SJCRH30 (cell line): ENCODE measurements at places on chromosomes 7 and 10.

GRCh38 chr10:71076473-71077142, 135.8 kb upstream of the UNC5B start:
- H3K27me3 ChIP-seq: no peaks in the 10 kb centered on the region
- no peaks in the 10 kb centered on the region for H3K4me1 ChIP-seq
- no peak overlapping the region for H3K4me3 ChIP-seq
- H3K27ac ChIP-seq: no peak overlapping the region
- H3K36me3 ChIP-seq: no peaks in the 10 kb centered on the region
- DNase-seq: no peak

GRCh38 chr10:69048103-69048502, 39.8 kb upstream of the SRGN start:
- H3K27ac ChIP-seq: no peak overlapping the region
- peak; percentile 84 for DNase-seq
- no peaks in the 10 kb centered on the region for H3K36me3 ChIP-seq
- H3K4me1 ChIP-seq: peaks cover 6% of the 10 kb centered on the region; the same call in 1 of the 2 replicates
- H3K4me3 ChIP-seq: no peak overlapping the region
- H3K27me3 ChIP-seq: no peaks in the 10 kb centered on the region

- H3K36me3 ChIP-seq: no peaks in the 10 kb centered on the region
- H3K27ac ChIP-seq: no peak overlapping the region
- no peaks in the 10 kb centered on the region for H3K4me1 ChIP-seq
- no peak overlapping the region for H3K4me3 ChIP-seq
These were observed 191.4 kb downstream of the AGMO start for GRCh38 chr7:15370441-15370840.

GRCh38 chr10:43351301-43351700, 20.1 kb upstream of the FXYD4 start:
- no peak overlapping the region for H3K27ac ChIP-seq
- H3K4me3 ChIP-seq: no peak overlapping the region
- no peaks in the 10 kb centered on the region for H3K4me1 ChIP-seq
- no peaks in the 10 kb centered on the region for H3K36me3 ChIP-seq

- H3K4me3 ChIP-seq: no peak overlapping the region
- H3K36me3 ChIP-seq: no peaks in the 10 kb centered on the region
- H3K27ac ChIP-seq: no peak overlapping the region
- no peak for DNase-seq
- no peaks in the 10 kb centered on the region for H3K27me3 ChIP-seq
These were observed 275.9 kb downstream of the MAD1L1 start for GRCh38 chr7:1956611-1957470.

- H3K27ac ChIP-seq: peak overlapping the region; percentile 68; the same call in 1 of the 2 replicates
- peaks cover 17% of the 10 kb centered on the region for H3K36me3 ChIP-seq
- H3K27me3 ChIP-seq: no peaks in the 10 kb centered on the region
- H3K4me3 ChIP-seq: peak overlapping the region; percentile 87
- DNase-seq: no peak
These were observed 1.1 kb downstream of the GGCT start for GRCh38 chr7:30503274-30504212.

DNA sequence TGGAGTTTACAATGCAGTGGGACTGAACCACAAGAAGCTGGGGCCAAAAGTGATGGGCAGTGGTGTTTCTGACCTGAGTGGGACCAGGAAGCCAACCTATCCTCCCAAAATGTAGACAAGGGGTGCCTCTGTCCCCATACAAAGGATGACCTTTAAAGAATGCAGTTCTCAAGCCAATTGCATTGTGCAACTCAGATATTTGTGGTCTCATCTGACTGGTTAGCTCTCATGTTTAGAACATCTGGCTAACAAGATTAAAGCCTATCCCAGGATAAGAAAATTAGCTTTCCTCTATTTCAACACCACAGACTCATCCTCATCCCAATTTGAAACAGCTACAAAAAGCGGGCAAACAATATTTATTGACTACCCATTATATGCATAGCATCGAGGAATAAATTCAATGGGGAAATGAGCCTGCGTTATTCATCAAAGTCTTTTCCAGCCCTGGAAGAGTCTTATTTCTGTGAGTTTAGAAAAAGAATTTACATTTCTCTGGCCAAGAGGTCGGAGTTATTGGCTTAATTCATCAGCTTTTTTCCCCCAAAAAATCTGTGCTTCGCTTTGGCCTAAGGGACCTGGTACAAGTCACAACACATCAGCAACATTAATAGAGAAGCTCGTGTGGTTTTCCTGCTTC, 26.7 kb downstream of the ELMO1 start:
- no peaks in the 10 kb centered on the region; the same call in none of the 2 replicates for H3K36me3 ChIP-seq
- H3K27me3 ChIP-seq: no peaks in the 10 kb centered on the region
- no peak overlapping the region for H3K4me3 ChIP-seq
- no peak overlapping the region for H3K27ac ChIP-seq
- no peak for DNase-seq

DNA sequence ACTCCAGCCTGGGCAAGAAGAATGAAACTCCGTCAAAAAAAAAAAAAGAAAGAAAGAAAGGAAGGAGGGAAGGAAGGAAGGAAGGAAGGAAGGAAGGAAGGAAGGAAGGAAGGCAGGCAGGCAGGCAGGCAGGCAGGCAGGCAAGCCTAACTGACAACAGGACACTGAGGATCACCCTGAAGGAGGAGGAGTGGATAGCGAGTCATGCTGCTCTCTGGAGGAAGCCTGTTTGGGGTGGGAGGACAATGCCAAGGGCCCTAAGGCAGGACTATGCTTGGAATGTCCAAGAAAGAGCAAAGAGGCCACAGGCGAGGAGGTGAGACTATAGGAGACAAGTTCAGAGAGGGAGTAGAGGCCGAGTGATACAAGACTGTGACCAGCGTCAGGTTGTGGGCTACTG, 107.0 kb upstream of the PARD3 start:
- no peak for DNase-seq
- H3K4me1 ChIP-seq: peaks cover 9% of the 10 kb centered on the region
- no peaks in the 10 kb centered on the region for H3K27me3 ChIP-seq

DNA sequence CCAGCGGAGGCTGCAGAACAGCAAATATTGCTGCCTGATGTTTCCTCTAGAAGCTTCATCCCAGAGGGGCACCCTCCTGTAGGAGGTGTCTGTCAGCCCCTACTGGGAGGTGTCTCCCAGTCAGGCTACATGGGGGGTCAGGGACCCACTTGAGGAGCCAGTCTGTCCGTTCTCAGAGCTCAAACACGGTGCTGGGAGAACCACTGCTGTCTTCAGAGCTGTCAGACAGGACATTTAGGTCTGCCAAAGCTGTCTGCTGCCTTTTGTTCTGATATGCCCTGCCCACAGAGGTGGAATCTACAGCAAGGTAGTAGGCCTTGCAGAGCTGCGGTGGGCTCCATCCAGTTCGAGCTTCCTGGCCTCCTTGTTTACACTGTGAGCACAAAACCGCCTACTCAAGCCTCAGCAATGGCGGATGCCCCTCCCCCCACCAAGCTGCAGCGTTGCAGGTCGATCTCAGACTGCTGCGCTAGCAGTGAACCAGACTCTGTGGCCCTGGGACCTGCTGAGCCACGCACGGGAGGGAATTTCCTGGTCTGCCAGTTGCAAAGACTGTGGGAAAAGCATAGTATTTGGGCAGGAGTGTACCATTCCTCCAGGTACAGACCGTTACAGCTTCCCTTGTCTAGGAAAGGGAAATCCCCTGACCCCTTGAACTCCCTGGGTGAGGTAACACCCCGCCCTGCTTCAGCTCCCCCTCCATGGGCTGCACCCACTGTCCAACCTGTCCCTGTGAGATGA, 17.7 kb upstream of the MINDY3 start:
- no peaks in the 10 kb centered on the region for H3K4me1 ChIP-seq
- H3K36me3 ChIP-seq: no peaks in the 10 kb centered on the region
- no peak overlapping the region for H3K27ac ChIP-seq
- no peaks in the 10 kb centered on the region for H3K27me3 ChIP-seq

DNA sequence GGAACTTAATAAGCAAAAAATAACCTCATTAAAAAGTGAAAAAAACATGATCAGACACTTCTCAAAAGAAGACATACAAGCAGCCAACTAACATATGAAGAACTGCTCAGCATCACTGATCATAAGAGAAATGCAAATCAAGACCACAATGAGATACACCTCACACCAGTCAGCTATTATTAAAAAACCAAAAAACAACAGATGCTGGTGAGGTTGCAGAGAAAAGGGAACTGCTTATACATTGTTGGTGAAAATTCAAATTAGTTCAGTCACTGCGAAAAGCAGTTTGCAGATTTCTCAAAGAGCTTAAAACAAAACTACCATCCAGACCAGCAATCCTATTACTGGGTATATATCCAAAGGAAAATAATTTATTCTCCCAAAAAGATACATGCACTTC, 513.3 kb downstream of the MDFIC start:
- H3K4me3 ChIP-seq: no peak overlapping the region
- no peaks in the 10 kb centered on the region for H3K36me3 ChIP-seq
- DNase-seq: no peak
- H3K4me1 ChIP-seq: no peaks in the 10 kb centered on the region

DNA sequence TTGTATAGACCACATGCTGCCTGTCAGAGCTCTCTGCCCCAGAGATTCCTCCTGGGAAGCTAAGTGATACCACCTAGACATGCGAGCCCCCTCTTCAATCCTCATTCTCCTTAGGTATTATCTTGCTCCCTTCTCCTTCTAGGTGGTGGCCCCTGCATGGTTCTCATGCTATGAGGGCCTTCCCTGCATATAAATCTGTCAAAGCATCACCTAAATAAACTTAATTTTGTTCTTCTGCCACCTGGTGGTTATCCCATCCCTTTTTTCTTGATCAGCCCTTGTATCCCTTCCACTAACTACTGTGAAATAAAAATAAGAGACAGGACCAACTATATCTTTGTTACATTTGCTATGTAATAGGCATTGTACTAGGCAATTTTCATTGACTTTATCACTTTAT, 242.1 kb downstream of the CDC14C start:
- H3K4me3 ChIP-seq: no peak overlapping the region
- no peaks in the 10 kb centered on the region for H3K36me3 ChIP-seq
- peaks cover 5% of the 10 kb centered on the region; the same call in 1 of the 2 replicates for H3K27me3 ChIP-seq

DNA sequence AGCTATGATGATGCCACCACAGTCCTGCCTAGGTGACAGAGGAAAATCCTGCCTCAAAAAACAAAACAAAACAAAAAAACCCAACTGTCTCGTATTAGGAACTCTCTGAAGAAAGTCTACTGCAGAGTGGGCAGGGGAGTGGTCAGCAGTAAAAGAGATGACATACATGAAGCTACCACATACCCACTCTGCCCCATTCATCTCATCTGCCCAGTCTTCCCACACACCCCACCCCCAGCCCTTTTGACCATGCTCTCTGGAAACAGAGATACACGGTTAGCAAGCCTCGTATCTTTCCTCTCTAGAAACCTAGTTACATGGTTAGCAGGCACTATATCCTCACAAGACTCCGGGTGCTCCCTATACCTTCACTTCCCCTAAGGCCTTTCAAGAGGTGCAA, 8.3 kb downstream of the SLC37A3 start:
- no peaks in the 10 kb centered on the region for H3K36me3 ChIP-seq
- DNase-seq: no peak
- no peak overlapping the region for H3K4me3 ChIP-seq
- H3K27me3 ChIP-seq: no peaks in the 10 kb centered on the region

- H3K36me3 ChIP-seq: peaks cover 53% of the 10 kb centered on the region
- no peak overlapping the region for H3K27ac ChIP-seq
- DNase-seq: no peak
- H3K4me1 ChIP-seq: no peaks in the 10 kb centered on the region
- no peaks in the 10 kb centered on the region for H3K27me3 ChIP-seq
These were observed 24.0 kb downstream of the TMEM209 start for GRCh38 chr7:130181263-130181605.

- H3K4me3 ChIP-seq: no peak overlapping the region
- no peaks in the 10 kb centered on the region for H3K36me3 ChIP-seq
- H3K27ac ChIP-seq: no peak overlapping the region
- no peaks in the 10 kb centered on the region for H3K4me1 ChIP-seq
- DNase-seq: no peak
These were observed 4.2 kb downstream of the VSTM2A start for GRCh38 chr7:54546081-54546985.

- peak overlapping the region; percentile 85 for H3K4me3 ChIP-seq
- no peaks in the 10 kb centered on the region for H3K27me3 ChIP-seq
- DNase-seq: peak; percentile 42
These were observed 1.2 kb downstream of the MARCHF5 start for GRCh38 chr10:92291921-92292845.

DNA sequence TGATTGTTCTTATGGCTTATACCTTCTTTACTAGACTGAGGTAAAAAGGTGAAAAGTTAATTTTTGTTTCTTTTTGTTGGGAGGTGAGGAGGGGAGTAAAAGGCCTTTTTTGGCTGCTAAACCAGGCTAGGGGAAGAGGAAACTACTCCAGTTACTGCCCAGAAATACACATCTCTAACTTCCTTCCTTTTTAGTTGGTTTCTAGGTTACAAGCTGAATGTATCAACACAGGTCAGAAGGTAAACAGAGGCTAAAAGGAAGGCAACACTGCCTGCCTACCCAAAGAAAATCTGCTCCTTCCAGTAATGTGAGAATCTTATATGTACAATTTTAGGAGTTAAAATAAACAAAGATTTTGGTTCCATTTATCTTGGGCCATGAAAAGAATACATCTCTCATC, 140.4 kb downstream of the NRBF2 start:
- H3K27me3 ChIP-seq: no peaks in the 10 kb centered on the region
- H3K27ac ChIP-seq: no peak overlapping the region
- H3K4me1 ChIP-seq: peaks cover 8% of the 10 kb centered on the region

DNA sequence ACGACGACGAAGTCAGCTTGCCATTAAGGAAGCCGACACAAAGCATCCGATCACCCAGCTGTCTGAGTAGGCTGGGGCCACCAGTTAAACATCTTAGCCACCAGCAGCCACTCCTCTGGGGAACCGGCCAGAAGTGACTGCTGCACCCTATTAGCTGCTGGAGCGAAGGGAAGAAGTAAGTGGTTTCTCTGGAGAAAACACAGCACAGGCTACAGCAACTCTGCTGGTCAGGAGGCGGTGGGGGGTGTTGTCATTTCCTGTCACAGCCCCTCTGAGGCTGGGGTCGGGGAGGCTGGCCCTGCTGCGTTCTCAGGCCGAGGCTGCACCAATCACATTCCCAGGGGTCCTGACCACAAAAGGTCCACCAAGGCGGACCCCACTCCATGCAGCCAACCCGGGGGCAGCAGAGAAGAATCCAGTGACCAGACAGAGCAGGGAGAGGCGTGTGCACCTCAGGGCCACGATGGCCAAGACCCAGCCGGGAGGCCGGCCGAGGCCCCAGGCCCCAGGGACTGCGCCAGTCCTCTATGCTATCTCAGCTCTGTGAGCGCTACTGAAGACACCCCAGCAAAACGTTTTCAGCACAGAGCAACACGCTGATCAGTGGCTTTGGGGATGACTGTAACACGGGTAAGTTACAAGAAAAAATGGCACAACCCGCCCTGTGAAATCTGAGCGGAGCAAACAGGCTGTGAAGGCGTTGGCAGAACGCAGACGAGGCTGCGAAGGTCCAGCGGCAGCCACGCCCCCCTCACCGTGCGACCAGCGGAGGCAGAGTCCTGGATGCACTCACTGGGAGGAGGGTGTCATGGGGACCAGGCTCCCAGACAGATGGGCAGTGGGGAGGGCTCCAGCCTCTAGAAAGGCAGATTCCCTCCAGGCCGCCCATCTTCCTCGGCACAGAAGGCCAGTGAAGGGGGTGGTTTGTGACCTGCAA, 24.8 kb downstream of the STK32C start:
- no peak for DNase-seq
- no peaks in the 10 kb centered on the region for H3K4me1 ChIP-seq
- H3K27ac ChIP-seq: no peak overlapping the region
- H3K4me3 ChIP-seq: no peak overlapping the region
- H3K27me3 ChIP-seq: no peaks in the 10 kb centered on the region
- H3K36me3 ChIP-seq: no peaks in the 10 kb centered on the region

GRCh38 chr10:34091635-34092195, 723.4 kb downstream of the PARD3 start:
- no peak overlapping the region for H3K27ac ChIP-seq
- H3K4me3 ChIP-seq: no peak overlapping the region
- DNase-seq: no peak
- no peaks in the 10 kb centered on the region for H3K36me3 ChIP-seq
- no peaks in the 10 kb centered on the region for H3K27me3 ChIP-seq

- no peaks in the 10 kb centered on the region for H3K36me3 ChIP-seq
- no peak overlapping the region for H3K4me3 ChIP-seq
- H3K4me1 ChIP-seq: no peaks in the 10 kb centered on the region
These were observed 145.6 kb downstream of the PFKFB3 start for GRCh38 chr10:6348096-6348874.
